ENCODE measurements at places on chromosomes 13 and 19.

DNA sequence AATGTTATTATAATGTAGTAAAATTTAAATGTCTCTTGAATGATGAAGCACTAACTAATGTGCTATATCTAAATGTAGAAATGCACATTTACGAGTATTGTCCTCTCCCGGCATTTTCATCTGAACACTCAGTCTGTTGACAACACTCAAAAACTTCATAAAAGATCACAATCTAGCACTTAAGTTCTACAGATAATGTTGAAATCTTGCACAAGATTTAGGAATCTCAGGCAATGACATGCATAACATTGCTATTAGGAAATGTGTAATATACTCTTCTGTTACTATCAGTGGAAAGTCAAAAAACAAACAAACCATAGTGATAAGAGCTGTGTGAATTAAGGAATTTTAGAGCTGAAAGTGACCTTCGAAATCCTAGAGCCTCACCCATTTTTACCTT, 37.5 kb upstream of the XPO4 start:
- DNase-seq, result no peak

GRCh38 chr13:27833206-27833605, 40.9 kb downstream of the GSX1 start:
- no peak for DNase-seq

DNA sequence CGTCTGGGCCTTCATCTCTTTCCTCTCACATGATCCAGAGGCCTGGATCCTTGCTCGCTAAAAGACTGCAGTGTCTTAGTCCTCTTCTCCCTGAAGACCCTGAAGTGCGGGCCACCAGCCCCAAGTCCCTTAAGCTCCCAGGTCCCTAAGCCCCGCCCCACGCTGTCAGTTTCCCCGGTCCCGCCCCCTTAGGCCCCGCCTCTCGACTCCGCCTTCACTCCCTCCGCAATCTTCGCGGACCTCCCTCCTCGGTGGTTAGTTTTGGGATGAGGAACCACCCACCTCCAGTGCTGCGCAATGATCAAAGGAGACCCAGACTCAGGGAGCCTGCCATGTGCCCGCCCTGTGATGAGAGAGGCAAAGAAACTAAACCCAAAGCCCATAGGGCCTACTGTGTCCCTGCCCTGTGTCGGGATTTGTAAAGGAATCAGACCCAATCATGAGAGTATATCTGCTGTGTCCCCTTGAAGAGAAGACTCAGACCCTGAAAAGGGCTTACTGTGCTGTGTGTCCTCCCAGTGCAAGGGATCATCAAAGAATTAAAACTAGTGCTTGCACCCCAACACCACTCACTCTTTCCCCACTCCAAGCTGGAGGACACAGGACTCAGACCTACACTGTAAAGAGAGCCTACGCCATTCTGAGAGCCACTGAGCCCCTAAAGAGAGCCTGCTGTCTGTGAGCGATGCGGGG, 3.0 kb upstream of the COX6B1 start:
- peak; percentile 27 for DNase-seq

- no peak for DNase-seq
These were observed 15.5 kb downstream of the MKNK2 start for GRCh38 chr19:2035590-2035991.

DNA sequence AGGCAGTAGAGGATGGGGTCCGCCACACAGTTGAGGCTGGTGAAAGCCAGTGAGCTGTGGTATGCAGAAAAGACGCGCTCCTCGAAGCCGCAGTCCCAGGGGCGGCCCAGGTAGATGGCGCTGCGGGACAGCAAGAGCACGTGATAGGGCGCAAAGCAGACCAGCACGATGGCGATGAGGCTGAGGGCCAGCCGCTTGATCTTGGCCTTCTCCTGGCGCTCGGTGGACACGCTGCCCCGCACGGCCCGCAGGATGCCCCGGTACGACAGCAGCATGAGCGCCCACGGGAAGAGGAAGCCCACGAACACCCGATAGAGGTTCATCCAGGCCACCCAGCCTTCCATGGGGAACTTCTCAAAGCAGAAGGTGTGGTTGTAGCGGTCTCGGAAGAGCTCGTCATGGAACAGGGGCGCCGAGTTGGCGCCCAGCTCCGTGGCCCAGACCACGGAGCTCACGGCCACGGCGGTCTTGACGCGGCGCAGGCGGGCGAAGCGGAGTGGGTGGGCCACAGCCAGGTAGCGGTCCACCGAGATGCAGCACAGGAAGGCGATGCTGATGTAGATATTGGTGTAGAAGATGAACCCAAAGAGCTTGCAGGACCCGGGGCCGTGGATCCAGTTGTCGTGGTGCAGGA, 6.5 kb upstream of the OPA3 start:
- DNase-seq, result no peak

Data from brain microvascular endothelial cell (primary cell).